ENCODE measurements at places on chromosomes 16 and 17.

DNA sequence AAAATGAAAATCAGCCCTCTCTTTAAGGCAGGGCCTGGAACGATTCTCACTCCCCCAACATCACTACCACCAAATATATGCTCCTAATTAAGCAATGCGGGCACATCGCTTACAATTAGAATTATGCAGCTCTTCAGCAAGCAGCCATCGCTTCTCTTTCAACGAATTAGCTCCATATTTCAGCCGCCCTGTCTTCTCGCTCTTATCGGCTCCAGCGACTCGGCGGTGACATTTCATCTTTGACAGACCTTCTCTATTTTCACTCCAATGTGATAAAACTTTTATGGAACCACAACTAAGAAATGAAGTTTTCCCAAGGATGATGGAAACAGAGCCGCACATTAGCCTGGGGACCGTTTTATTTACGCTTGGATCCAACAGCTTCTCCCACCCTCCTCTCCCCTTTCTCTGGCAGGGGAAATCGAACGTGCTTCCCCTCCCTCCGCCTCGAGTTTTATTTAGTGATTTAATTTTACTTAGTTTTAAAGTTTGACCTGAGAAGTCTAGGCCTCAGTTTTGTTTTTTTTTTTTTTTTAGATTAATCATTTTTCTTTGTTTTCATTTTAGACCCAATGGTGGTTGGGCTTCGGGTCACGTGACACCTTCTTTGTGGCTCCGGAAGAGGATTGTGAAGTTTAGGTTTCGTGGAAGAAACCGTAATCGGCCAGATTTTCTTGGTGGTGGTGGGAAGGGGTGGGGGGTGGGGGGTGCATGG lies 3.1 kb upstream of the HOXB2 start:
- no peak for DNase-seq

DNA sequence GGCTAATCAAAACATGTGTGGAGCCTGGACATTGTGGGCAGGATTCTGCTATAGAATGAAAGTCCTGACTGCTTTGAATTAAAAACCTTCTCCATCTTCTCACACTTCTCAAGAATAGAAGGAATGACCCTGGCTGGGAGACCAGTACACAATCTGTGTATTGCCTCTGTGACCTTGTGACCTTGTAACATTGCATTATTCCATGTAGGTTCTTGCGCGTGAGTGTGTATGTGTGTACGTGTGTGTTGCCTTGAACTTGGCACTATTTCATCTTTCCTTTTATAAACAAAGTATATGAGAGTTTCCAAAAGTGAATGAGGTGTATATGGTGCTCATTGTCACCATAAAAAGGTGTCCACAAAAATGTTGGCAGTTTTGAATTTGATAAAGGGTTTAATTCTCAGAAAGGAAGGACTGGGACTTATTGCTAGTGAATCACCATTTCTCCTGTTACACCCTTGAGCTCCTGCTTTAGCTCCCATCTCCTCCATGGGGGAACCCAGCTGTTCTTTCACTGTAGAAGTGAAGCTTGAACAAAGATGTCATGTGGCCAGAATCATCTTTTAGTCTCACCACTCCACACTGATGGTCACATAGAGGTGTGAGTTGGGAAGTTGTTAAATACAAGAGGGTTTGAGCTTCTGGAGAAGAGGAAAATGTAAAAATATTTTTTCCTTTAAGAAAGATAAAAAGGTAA lies 244.9 kb downstream of the FTO start:
- DNase-seq, result no peak

DNA sequence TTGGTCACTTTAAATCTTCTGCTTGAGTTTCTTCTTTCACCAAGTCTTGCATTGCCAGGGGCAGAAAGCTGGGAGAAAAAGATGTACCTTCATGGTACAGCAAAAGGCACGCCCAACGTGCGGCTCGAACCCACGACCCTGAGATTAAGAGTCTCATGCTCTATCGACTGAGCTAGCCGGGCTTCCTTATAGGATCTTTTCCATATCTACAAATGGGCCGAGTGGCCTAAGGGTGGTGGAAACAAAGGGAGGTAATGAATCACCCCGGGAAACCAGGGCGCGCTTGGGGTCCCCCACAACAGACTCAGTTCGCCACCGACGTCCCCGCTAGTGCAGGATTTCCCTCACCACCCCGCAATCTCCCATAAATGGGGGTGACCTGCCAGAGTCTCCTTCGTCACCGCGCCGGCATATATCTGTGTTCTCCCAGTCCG lies 7.5 kb upstream of the OR1F1 start:
- no peak for DNase-seq

DNA sequence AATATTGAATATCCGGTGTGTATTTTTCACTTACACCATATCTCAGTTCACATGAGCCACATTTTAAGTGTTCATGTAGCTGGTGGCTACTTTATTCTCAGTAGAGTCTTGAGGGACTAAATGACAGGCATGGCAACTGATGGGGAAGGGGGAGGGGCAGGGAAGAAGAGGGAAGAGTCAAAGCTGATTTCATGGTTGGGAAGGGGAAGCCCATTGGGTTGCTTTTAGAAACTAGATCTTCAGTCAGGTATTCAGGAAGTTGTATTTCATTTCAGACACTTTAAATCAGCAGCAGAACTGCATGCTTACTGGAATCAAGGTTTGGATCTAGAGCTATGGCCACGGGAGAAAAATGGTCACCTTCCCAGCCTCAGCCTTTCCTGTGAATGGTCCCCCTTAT lies 2.9 kb upstream of the WIPI1 start:
- no peak for DNase-seq

GRCh38 chr16:87053016-87053982 lies 263.9 kb downstream of the C16orf95 start:
- no peak for DNase-seq

DNA sequence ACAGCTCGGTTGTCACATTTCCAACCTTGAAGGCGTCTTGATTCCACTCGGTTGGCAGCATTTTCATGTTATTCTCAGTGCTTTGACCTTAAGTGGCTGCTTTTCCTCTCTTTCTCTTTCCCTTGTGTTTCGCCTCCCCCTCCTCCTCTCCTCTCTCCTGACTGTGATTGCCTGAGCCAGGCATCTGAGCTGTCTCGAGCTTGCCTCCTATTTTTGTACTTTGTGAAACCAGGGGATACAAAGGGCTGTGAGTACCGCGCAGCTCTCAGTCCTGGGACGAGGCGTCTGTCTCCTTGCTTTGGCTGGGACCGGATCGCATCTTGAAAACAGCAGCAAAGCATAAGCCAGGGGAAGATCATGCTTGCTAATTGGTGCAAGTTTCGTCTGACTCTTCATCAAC lies 48.8 kb upstream of the SDK2 start:
- no peak for DNase-seq

GRCh38 chr16:71249399-71249798 lies 18.9 kb upstream of the HYDIN start:
- peak; percentile 4 for DNase-seq

DNA sequence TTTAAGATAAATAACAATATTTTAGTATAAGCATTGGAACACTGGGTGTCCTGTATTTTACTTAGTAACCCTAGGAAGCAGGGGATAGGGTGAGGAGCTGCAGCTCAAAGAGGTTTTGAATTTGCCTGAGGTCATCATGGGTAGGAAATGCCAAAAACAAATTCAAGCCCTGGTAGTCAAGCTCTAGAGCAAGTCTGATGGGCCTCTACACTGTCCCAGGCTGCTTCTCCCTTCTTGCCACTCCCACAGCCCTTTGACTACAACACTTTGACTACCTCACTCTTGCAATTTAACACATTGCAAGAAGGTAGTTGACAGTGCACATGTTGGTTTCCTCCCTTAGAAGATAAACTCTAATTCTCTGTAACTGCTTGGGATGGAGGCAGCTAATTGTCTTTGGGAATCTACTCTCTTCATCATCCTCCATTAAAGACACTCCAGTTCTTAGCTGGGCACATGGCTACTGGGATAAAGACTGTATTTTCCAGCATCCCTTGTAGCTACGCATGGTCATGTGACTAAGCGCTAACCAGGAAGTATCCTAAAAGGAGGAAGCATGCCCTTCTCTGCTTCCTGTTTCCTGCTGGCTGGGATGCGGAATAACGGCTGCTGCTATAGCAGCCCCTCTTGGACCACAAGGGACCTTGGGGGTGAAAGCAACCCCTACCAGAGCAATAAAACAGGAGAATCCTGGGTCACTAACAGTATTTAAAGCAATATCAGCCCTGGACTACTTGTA lies 30.7 kb upstream of the SSTR2 start:
- peak; percentile 27 for DNase-seq

DNA sequence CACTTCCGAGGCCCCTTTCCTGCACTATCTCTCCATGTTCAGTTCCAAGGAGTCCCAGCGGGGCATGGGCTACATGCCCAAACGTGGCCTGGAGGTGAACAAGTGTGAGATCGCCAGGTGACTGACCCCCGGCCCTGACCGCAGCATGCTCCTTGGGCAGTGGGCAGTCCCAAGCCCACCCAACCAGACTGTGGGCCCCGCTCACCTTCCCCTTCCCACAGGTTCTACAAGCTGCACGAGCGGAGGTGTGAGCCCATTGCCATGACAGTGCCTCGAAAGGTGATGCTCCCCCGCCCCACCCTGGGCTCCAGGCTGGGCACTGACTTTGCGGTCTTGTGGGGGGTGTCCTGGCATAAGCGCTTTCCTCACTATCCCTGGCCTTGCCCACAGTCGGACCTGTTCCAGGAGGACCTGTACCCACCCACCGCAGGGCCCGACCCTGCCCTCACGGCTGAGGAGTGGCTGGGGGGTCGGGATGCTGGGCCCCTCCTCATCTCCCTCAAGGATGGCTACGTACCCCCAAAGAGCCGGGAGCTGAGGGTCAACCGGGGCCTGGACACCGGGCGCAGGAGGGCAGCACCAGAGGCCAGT lies 4.7 kb downstream of the CORO1A start:
- no peak for DNase-seq

DNA sequence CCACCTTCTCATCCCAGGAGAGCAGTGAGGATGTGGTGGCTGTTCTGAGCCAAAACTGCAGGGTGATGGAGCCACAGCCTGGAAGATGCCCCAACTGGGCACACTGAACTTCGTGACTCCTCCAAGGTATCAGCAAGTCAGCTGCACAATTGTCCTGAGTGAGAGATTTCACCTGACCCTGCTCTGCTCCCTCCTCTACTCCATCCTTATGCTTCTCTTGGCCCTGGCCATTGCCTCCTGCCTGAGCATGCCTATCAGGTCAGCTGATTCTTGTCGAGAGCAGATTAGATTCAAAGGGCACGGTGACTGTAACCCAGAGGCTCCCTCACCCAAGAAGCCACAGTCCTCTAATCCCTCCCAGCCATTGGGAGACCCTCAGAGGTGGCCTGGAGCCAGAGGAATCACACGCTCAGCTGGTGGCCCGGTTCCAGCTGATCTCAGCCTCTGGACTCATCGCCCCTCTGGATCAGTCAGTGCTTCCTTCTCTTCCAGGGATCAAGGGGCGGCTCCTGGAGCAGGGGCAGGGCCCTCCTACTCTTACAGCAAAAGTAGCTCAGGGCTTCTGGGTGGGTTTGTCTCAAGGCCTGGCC lies 7.0 kb upstream of the CYB561 start:
- no peak for DNase-seq

DNA sequence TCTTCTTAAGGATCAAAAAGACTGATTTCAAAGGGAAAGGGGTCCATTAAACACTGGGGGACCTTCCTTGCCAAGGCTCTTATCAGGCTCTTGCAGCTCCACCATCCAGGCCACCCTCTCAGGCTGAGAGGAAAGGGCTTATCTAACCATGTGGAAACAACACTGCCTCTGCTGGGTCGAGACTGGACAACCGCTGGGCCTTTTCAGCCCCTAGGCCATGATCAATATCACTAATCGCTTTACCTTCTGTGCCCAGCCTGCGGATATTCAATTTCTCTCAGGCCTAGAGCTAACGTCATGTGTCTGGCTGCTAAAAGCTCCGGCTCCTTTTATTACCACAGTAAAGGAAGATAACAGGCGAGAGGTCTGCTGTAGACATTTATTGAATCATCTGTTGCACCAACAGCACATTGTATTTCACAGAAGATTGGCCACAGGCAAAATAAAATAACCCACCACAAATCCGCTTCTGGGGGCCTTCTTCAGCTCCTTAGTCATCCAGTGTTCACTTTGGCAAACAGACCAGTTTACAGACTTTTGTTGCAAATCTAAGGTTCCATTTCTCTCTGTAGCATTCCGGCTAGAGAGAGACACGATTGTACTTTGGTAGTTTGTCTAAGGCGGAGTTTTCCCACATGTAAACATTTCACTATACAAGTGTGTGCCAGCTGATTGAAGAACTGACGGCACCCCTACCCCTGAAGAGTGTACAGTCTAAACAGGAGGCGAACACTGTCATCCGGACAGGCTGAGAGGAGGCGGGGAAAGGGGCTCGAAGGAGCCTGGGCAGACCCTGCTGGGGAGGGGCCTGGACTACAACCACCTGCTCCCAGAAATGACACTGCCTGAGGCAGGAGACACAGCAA lies 13.9 kb downstream of the CYB561 start:
- no peak for DNase-seq

DNA sequence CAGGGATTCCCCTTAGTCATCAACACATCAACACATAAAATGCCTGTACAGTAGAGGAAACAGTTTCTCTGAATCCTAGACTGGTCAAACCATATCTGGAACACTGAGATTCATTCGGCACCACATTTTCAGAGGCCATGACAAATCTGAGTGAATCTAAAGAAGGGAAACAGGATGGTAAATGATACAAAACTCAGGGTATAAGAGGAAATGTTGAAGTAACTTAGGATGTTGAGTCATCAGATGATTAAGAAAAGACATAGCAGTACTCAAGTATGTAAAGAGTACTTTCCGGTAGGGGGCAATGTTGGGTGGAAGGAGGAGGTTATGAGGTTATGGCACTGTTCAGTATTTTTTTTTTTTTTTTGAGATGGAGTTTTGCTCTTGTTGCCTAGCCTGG lies 358.5 kb upstream of the PMFBP1 start:
- no peak for DNase-seq

GRCh38 chr17:64393000-64393402 lies 2.3 kb upstream of the PECAM1 start:
- DNase-seq, result no peak

DNA sequence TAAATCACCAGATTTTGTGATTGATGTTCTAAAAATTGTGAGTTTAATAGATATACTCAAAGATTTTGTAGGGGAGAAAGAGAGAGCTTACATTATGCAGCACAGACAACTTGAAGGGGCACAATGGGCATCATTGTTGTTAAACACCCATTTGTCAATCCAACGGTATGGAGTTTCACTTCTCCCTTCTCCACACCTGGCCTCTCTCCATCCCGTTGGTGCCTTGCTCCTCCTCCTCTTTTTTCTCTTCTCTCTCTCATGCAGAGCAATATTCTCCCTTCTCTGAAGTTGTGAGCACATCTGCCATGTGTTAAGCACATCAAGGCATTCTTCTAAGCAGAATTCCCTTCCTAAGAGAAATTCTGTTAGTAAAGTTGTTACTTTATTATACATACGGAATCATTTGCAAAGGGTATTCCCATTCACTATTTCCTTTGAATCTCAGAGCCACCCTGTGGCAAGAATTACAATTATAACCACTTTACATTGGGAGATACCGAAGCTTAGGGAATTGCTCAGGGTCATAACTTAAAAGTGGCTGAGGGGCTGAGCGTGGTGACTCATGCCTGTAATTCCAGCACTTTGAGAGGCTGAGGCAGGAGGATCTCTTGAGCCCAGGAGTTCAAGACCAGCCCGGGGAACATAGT lies 40.5 kb upstream of the SKAP1 start:
- DNase-seq, result peak; percentile 30

GRCh38 chr16:69133373-69133954 lies 1.0 kb downstream of the UTP4 start:
- DNase-seq, result no peak

All from NAMALWA (cell line).